Inflammatory macrophage (primary cell): ENCODE measurements at places on chromosomes 16 and 17.

GRCh38 chr16:81515281-81515680, 70.7 kb downstream of the CMIP start:
- DNase-seq, result no peak

- no peak for DNase-seq
These were observed 88.2 kb downstream of the NOG start for GRCh38 chr17:56681561-56682266.

DNA sequence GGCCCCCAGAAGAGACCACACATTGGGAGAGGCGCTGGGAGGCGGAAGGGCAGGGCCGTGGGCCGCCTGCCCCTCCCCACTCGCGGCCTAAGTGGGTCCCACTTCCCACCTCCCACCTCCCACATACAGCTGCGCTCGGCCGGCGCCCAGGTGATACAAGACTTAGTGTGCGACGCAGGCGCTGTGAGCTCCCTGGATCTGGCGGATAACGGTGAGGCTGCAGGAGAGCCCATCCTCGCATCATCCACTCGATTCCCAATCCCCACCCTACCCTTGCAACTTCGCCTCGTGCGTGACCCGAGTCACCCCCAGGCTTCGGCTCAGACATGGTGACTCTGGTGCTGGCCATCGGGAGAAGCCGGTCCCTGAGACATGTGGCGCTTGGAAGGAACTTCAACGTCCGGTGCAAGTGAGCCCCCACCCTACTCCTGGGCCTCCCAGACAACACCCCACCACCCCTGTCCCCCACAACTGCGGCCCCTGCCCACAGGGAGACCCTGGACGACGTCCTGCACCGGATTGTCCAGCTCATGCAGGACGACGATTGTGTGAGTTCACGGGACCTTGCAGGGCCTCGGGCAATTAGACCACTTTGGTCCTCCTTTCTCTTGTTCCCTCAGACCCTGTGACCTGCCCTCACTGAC, 3.9 kb downstream of the CARMIL2 start:
- DNase-seq, result no peak

DNA sequence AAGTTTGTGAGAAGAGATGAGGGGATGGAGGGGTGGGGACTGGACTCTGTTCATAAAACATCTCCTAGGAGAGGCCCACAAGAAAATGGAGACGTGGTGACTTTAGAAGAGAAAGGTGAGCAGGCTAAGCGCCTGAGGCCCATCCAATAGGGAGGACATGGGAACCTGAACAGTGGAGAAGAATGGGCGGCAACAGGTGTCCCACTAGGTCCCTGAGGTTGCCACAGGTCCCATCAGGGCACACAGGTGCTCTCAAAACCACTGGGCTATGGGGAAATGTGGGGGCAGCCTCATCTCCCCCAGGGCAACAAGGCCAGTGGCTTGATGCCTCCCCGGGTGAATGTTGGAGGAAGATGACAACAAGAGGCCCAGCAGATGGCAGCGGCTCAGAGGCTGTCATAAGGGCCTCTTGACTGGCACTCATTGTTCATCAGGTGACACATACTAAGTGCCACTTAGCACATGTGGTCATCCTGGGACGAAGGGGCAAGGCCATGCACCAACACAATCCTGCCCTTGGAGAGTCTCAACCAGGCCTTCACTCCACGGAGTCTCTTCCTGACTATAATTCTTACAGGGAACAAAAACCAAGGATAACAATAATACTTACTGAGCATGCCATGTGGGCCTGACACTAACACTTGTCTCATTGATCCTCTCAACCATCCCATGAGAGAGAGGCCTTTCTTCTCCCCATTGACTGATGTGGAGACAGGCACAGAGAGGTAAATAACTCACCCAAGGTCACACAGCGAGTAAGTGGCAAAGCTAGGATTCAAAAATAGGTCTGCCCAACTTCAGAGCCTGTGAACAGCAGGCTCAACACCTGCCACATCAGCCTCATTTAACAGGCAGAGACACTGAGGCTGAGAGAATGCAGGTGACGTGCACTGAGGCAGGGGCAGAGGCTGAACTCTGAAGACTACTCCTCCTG, 38.0 kb downstream of the CUEDC1 start:
- peak; percentile 31 for DNase-seq

DNA sequence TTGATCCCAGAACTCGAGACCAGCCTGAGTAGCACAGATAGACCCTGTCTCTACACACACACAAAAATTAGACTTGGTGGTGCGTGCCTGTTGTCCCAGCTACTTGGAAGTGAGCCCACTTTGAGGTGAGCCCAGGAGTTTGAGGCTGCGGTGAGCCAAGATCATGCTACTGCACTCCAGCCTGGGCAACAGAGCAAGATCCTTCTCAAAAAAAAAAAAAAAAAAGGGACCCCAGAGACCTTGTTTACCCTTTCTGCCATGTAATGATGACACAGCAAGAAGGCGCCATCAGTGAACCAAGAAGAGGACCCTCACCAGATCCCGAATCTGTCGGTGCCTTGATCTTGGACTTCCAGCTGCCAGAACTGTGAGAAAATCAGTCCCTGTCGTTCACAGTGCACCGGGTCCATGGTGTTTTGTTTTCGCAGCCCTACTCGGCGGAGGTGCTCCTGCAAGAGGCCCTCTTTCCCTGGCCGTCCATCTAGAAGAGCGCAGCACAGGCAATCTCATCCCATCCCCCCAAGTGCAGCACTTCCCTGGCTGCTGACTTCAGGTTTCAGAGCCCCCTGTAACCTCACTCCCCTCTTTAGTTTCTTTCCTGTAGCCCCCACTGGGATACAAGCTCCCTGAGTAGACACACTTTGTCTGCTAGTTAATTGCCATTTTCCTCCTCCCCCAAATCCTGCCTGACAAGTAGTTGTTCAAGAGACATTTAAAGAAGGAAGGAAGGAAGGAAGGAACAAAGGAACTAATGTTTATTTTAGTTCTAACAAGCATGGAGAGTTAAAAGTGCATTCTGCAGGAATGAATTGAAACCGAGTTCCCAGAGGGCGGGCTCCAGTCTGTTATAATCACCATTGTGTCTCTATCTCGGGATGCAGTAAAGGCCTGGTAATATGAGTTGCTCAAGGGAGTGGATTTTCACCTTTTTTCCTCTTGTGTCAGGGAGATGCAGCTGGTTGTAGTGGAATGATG, 115.3 kb downstream of the SNX29 start:
- no peak for DNase-seq

- DNase-seq, result no peak
These were observed 1.5 kb downstream of the CLDN7 start for GRCh38 chr17:7260651-7261378.

- DNase-seq, result peak; percentile 98
These were observed at the start of gene GGNBP2 for GRCh38 chr17:36544307-36545076. Gene GGNBP2, plus strand, starts transcription at chr17:36544919. Its CDS starts 806 bp downstream, at chr17:36545725.

DNA sequence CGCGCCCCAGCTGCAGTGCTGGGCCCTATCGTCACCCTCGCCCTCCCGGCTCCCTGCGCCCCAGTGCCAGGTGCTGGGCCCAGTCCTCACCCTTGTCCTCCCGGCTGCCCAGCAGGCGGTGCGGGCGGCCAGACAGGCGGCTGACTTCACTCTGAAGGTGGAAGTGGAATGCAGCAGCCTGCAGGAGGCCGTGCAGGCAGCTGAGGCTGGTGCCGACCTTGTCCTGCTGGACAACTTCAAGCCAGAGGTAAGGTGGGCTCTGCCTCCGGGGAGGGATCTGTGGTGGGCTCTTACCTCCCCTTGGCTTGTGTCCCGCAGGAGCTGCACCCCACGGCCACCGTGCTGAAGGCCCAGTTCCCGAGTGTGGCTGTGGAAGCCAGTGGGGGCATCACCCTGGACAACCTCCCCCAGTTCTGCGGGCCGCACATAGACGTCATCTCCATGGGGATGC, 17.9 kb downstream of the QPRT start:
- DNase-seq, result no peak

GRCh38 chr17:73140566-73140965, 24.2 kb upstream of the SSTR2 start:
- DNase-seq, result no peak
